Urinary bladder (tissue), 4 donors: ENCODE measurements at places on chromosomes 6 and 20.
A peak's percentile ranks its signal among the peaks of the same experiment; 100 is the strongest.

- DNase-seq, result no peak
Measured at GRCh38 chr6:43254138-43254817, 11.0 kb downstream of the TTBK1 start.

DNA sequence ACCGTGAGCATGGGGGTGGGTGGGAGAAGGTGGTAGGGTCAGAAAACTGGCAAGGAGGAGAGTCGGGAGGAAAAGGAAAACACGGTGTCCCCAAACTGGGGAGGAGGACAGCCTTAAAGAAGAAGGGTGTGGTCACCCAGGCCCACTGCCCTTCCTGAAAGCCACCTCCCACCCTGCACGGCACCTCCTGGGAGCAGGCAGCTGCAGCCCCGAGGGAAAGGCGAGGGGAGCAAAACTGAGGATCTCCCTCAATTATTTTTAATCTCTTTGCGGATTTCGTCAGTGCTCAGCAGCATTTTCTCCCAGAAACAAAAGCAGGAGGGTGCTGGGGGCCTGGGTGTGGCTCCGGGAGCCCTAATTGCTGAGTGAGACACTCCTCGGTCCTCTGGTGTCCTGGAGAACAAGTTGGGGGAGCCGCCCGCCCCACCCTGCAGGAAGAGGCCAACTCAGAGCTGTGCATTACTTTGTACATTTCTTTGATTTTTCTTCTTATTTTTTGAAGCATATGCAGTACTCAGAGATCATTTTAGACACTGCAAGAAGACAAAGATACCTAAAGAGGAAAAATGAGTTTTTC is 56.4 kb downstream of the RIOK1 start:
- DNase-seq, result no peak

DNA sequence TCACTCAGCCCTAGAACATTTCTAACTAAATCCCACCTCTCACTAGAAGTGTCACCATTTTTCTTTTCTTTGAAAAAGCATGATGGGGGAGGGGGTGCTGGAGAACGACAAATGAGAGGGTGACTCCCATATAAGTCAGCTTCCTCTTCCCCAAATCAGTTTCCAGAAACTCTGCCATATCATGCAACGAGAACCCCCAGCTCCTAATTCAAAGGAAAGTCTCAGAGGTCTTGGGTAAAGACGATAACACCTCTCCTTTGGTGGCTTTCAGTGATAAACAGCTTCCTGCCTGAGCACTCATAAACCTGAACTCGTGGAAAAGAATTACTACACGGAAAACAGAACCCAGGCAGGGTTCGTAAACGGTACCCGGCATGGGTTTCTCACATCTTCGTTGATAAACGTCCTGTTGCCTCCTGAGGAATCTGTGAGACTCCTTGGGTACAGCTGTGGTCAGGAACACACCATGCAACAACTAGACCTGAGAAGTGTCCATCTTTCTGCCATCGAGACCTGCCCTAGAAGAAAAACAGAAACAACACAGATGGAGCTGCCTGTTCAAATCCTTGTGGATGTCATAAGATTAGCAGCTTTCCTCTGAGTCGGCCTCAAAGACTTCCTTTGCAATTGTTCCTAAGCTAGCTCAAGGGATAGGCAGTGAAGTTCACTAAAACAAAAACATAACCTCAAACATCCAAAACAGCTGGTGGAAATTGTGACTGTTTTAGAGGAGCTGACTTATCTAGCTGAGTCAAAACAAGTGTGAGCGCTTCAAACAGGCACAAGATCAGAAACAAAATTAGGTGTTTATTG is 185.8 kb upstream of the PRDM1 start:
- no peak for DNase-seq

DNA sequence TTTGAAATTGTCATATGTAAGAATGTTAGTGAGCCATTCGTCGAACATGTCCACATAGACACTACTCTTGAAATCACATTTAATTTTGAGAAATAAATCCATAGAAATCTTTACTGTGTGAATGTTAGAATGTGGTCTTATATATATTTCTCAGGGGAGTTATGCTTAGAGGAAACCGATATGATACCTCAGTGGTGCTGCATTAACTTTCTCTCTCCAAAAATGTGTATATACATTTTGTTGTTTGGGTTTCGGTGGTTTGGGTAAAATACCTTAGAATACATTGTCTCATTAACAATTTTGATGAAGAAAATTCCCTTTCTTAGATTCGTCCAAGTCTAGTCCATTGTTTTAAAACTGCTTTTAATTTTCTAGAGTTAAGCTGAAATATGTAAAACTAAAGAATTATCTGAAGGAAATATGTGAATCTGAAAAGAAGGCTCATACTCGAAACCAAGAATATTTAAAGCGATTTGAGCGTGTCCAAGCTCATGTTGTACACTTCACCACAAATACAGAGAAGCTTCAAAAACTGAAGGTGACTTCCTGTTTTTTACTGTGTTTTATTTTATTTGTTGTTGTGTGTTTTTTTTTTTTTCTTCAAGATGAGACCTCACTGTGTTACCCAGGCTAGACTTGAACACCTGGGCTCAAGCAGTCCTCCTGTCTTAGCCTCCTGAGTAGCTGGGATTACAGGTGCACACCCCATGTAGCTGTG is 10.3 kb downstream of the KIZ start:
- no peak for DNase-seq

- no peak for DNase-seq
Measured at GRCh38 chr6:24931718-24932691, 3.8 kb downstream of the RIPOR2 start.

DNA sequence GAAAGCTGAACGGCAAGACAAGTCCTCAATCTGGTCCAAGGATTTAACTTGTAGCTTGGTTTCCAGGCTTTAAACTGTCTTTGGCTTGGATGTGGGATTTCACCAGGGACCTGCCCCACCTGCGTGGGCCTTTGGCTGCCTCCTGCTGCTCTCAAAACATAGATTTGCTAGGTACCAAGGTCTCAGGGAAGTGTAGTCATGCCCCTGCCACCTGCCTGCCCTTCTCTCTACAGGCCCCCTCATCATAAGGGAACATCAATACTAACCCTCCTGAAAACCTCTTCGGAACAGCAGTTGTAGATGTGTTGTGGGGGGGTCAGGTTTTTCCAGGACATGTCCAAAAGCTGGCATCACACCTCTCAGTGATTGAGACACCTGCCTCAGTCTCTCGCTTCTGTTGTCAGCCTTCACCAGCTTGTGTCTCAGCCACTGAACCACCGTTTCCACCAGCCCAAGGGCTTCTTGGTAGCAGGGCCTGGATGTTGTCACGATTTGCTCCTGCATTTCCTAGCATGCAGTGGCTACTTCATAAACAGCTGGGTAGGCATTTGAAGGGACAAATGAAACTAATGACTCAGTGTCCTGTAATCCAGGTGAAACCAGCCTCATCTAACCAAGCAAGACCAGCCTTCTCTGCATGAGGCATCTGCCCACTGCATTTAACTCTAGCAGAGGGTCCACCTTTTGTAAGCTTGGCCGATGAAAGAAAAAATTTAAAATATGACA is 141.6 kb upstream of the THBS2 start:
- no peak for DNase-seq

DNA sequence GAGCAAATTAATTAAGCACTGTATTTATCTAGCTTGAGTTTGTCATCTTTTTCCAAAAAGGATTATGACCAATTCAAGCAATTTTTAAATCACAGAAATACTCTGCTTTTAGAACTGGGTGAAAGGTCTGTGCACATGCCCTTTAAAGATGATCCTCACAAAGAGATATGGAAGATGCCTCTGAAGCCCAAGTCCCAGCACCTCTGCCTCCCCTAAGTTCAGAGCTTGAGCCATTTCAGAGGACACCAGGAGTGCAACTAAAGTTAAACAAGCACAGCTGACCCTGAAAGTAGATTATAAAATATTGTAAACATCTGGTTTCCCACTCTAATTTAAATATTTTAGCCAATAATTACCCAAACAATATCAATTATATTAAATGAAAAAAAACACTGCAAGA is 139.5 kb upstream of the BEND6 start:
- no peak for DNase-seq

- no peak for DNase-seq
Measured at GRCh38 chr20:1858871-1859270, 36.3 kb upstream of the SIRPA start.

- no peak for DNase-seq
Measured at GRCh38 chr6:31686483-31686882, 5.6 kb upstream of the LY6G5C start.

GRCh38 chr6:87210979-87211378 is 55.6 kb downstream of the ZNF292 start:
- no peak for DNase-seq

- DNase-seq, result no peak
Measured at GRCh38 chr6:106214531-106214930, 111.0 kb downstream of the ATG5 start.

GRCh38 chr20:34549291-34549928 is 9.1 kb upstream of the MAP1LC3A start:
- peak; percentile 51 for DNase-seq

- no peak for DNase-seq
Measured at GRCh38 chr6:33993091-33993490, 152.8 kb downstream of the GRM4 start.

- no peak for DNase-seq
Measured at GRCh38 chr20:31989030-31989645, 21.1 kb upstream of the CCM2L start.

GRCh38 chr20:50020288-50020687 is 37.5 kb downstream of the SNAI1 start:
- DNase-seq, result no peak

DNA sequence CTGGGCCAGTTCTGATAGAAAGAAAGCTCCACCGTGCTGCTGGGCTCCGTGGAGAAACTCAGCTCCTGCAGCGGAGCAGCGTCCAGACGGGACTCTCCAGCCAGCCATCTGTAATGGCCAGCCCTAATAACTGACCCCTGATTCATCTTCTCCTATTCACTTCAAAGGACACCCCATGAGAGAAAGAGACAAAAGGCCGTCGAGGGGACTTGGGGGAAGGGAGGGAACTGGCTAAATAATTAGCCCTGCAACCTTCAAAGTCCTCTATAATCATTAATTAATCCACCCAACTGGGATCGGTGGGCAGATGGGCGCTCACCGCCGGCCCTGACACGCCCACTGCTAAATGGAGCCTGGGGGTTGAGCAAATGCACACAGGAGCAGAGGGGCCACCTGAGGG is 512.4 kb downstream of the CD83 start:
- DNase-seq, result no peak

- no peak for DNase-seq
Measured at GRCh38 chr6:127225497-127225896, 41.2 kb upstream of the RNF146 start.

- DNase-seq, result no peak
Measured at GRCh38 chr20:1628621-1629020, 8.8 kb upstream of the SIRPB1 start.

DNA sequence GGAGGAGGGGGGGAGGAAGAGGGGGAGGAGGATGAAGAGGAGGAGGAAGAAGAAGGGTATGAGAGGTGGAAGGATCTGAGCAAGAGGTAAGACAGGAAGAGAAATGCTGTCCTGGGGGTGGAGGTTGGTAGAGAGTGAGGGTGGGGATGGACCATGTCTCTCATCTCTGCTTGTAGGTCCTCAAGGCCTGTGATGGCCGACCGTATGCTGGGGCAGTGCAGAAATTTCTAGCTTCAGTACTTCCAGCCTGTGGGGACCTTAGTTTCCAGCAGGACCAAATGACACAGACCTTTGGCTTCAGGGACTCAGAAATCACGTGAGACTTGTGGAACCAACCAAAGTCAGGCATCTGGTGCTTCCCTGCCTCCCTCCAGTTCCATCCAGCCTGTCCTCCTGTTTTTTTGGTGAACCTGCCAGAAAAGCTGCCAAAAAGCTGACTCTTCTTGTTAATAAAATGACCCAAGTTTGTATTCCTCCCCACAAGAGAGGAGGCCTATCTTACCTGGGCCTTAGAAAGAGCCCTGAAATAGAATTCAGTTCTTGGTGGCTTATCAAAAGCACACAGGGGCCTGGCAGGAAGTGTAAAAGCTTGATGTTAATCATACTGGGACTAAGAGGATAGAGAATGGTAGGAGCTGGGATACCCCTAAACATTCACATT is 2.5 kb upstream of the C4A start:
- no peak for DNase-seq

DNA sequence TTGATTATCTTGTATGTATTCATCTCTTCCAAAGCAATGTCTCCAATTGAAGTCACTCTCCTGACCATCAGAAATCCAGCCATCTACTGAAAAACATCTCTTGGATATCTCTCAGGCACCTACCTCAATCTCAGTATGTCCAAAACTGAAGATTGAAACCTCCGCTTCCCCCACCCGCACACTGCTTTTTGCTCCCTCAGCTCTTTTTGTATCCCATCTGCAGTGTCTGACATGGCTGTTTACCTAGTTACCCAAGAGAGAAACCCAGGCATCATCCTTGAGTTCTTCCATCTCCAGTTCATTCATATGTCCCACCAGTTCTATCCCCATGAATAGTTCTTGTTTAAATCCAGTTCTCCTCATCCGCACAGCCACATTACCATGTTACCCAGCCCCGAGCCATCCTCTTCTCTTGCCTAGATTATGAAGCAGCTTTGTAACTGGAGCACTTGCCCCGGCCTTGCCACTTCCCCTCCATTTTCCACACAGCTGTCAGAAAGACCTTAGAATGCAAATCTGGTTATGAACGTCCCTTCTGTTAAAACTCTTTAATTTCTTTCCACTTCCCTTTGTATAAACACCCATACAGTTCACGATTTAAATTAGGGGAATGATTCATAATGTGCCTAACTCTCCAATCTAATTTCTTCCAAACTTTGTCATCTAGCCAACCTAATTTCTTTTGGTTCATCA is 40.5 kb upstream of the GCLC start:
- DNase-seq, result no peak

DNA sequence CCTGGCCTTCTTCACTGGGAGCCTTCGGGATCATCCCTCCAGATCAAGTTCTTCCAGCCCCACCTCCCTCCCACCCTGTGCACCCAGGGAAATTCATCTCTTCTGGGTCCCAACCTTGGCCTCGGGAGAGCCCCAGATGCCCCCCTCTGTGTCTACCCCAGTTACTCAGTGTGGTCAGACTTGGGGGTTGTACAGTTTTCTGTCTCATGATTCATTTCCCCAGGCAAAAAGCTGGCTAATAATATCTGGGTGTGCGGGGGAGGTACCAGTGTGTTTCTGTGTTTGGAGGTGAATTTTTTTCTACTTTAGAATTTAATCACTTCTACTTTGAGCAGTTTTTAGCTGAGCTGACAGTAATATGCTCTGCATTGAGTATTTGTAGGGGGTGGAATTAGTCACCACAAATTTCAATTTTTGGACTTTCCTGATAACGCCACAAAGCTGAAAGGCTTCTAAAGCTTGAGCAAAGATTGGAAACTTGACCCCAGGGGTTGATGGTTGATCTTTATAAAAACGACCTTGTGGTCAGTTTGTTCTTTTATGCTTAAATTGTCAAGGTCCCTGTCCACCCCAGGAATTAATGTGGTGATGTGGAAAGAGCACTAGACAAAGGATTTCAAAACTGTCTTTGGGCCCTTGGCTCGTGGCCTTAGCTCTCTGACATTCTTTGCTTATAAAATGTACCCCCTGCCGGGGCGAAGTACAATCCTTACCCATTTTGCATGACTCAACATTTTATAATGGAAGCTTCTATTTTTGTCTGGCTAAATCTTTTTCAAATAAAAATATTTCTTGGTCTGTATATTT is 284.7 kb upstream of the TAB2 start:
- DNase-seq, result no peak

- no peak for DNase-seq
Measured at GRCh38 chr6:139591075-139591865, 216.8 kb upstream of the CITED2 start.

GRCh38 chr20:328975-329695 is 3.8 kb downstream of the SOX12 start:
- no peak for DNase-seq

GRCh38 chr6:150075034-150075421 is 6.1 kb upstream of the ULBP3 start:
- no peak for DNase-seq
